AG10803 (cell line): ENCODE measurements at places on chromosomes 5 and 9.

GRCh38 chr5:101989659-101990058, 306.4 kb downstream of the SLCO4C1 start:
- DNase-seq: no peak

- DNase-seq: no peak
Observed at GRCh38 chr5:135249658-135250057, 149.4 kb downstream of the MACROH2A1 start.

DNA sequence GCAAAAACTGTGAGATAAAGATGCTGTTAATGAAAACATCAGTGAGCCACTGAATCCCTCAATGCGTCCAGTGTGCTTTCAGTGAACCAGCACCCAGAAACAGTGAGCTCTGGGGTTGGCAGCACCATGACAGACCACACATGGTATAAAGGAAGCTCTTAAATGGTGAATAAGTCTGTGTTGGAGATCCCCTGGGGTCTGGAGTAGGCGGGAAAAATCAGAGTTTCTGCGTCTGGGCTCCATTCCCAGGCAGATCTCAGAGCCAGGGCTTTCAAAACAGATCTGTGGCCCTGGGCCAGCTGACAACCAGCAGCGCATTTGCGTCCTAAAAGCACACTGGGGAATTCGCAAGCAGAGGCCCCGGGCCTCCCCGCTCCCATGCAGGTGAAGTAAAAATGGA, 233.5 kb downstream of the FRMD3 start:
- DNase-seq: peak; percentile 91

DNA sequence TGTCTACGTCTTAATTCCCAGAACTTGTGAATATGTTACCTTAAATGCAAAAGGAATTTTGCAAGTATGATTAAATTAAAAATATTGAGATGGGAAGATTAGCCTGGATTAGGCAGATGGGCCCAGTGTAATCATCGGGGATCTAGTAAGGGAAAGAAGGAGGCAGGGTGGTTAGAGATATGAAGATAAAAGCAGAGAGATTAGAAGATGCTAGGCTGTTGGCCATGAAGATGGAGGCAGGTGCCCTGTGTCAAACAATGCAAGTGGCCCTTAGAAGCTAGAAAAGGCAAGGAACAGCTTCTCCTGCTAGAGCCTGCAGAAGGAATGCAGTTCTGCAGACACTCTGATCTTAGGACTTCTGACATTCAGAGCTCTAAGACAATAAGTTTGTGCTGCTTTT, 28.8 kb upstream of the ISOC1 start:
- DNase-seq: no peak

- DNase-seq: peak; percentile 18
Observed at GRCh38 chr5:64074533-64074932, 91.1 kb upstream of the RNF180 start.

DNA sequence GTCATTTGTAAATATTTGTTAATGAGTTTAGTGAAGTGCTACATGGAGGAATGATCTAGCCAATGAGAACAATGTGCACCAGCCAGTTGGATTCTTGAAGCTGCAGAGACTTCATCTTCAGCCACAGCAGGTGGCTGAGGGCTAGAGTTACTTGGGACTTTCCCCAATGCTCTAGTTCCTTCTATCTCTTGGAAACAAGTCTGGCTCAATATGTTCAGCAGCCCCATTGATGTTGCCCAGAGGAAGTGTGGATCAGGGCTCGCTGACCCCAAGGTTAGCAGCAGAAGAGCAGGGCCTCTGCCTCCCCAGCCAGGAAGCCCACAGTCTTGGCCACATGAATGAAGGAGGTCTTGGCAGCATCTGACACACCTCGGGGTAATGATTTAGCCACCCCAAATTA, 117.5 kb downstream of the SLC1A3 start:
- DNase-seq: no peak

DNA sequence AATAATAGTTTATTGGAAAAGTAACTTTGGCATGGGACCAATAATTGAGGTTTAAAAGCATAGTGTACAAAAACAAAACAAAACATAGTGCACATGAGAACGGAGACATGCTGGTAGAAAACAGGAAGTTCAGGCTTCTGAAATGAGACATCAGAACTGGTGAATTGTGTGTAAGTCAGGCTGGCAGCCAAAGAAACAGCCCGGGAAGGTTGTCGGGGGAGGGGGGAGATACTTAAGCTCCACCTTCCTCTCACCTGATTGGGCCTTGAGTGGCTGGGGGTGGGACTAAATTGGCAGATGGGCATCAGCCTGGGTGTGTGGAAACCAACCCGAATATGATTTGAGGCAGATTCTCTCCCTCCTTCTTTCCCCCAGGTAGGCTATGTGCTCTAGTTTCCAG, 256.3 kb downstream of the SMARCA2 start:
- DNase-seq: peak; percentile 10

- DNase-seq: no peak
Observed at GRCh38 chr5:3277590-3278196, 317.9 kb upstream of the IRX1 start.

DNA sequence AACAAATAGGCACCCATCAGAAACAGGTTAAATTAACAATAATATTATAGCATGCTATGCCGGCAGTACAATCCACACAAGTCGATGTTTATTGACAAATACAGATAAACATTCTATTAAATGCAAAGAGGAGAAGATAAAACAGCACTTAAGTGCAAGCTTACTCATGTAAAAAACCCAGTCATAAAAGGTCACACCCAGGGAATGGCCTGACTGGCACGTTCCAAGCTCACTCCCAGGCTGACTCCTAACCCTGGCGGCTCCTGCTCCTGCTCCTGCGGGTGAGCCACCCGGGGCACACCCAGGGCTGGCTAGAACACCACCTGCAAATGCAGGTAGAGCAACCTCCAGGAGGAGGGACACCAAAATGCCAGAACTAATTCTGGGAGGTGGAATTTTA, 66.9 kb downstream of the SEMA4D start:
- no peak for DNase-seq

DNA sequence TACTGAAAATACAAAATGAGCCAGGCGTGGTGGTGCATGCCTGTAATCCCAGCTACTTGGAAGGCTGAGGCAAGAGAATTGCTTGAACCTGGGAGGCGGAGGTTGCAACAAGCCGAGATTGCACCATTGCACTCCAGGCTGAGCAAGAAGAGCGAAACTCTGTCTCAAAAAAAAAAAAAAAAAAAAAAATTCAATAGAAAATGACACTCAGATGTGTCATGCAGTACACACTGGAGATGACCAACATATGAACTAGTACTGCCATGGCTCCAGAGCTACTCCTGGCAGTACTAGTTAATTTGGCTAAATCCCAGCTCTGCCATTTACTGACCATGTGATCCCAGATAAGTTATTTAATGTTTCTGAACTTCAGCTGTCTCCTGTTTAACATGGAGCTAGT, 7.3 kb downstream of the ATOX1 start:
- peak; percentile 85 for DNase-seq

GRCh38 chr9:81671880-81672280, 17.5 kb downstream of the TLE1 start:
- DNase-seq: peak; percentile 28

DNA sequence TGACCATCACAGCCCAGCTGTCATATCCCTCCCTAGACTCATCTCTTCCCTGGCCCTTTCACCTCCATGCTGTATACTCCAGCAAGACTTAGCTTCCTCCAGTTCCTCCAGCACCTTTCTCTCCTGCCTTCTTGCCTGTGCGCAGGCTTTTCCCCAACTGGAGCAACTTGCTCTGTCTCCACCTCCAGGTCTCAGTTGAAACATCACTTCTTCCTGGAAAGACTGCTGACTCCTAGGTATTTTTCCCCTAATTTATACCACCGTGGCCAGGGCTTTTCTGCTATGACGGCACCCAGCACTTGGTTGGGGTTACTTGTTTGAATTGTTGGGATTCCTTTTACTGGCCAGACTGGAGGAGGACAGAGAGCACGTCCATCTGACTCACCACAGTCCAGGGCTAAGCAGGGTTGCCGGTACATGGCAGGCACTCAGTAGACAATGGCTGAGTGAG, 67.5 kb downstream of the KCNIP1 start:
- DNase-seq: peak; percentile 72

GRCh38 chr9:15018096-15018637, 107.9 kb upstream of the FREM1 start:
- DNase-seq: no peak

DNA sequence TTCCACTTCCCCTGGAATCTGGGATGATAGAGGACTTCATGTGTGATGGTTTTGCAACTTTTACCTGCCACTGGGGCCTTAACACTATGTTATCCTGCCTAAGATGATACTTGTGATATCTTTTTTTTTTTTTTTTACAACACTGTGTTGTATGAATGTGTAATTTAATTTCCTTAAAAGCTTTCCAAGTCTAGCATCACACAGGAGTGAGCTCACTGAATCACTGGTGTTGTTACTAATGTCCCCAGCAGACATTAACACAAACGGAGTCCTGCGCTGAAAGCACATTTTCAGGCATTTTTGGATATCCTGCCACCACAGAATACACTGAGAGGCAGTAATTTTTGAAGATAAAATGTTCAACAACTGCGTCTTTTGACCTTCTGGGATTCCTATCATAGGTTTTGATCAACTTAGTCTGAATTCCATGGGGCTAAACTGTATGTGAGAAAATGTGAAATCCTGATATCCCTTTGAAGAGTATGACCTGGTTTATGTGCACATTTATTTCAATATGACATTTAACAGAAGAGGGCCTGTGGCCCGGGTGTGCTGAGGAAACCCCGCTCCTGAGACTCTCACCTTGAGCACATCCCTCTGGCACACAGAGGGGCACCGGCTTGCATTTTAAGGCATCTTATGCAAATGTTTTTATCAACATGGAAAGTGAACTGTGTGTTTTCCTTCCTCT, 118.0 kb downstream of the FSTL4 start:
- no peak for DNase-seq

GRCh38 chr5:38923661-38924451, 78.0 kb downstream of the OSMR start:
- DNase-seq: peak; percentile 78

DNA sequence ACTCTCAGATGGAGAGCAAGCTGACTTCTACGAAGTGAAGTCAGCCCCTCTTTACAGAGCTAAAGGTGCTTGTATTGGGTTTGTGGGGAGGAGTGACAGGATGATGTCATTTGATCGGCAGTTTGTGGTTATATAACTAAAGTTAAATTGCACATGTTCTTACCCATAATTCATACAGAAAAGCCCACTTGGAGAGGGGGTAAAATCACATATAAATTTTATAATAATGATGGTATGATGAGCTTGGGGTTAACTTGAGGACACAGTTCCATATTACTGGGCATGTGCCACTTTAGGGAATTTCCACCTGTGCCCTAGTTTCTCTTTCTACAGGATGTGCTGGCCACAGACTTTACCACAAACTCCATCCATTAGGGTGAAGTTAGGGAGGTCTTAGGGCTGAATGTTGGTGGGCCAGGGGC, 1178.6 kb upstream of the CDH9 start:
- no peak for DNase-seq

- DNase-seq: no peak
Observed at GRCh38 chr9:131717719-131718460, 22.0 kb downstream of the RAPGEF1 start.

- no peak for DNase-seq
Observed at GRCh38 chr5:156481741-156482140, 154.8 kb downstream of the SGCD start.
